ENCODE measurements at places on chromosomes 5 and 9. TPM values are rescaled to one million over a fixed set of nuclear protein-coding genes. Genes with fewer than 3 reads are reported as not detected.

DNA sequence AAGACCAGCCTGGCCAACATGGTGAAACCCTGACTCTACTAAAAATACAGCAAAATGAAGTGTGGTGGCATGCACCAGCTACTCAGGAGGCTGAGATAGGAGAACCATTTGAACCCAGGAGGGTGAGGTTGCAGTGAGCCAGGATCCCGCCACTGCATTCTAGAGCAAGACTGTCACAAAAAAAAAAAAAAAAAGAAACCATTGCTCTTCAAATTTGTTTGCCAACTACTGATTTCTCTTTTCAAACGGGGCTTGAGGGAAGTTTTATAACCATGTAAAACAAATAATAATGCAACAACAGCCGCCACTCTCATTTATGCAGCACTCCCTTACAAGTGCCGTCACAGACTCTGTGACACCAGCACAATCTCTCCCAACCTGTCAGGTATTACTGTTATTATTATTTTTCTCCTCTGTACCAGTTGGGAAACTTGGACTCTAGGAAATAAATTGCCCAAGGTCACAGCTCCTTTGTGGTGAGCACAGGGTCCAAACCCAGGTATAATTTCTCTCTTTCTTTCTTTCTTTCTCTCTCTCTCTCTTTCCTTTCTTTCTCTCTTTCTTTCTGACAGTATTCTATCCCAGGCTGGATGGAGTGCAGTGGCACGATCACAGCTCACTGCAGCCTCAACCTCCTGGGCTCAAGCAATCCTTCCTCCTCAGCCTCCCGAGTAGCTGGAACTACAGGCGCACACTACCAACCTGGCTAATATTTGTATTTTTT lies 25.4 kb downstream of the SERINC5 start:
- no peak for DNase-seq

- no peak for DNase-seq
Measured at GRCh38 chr9:114028646-114029045, 49.5 kb downstream of the AMBP start.

DNA sequence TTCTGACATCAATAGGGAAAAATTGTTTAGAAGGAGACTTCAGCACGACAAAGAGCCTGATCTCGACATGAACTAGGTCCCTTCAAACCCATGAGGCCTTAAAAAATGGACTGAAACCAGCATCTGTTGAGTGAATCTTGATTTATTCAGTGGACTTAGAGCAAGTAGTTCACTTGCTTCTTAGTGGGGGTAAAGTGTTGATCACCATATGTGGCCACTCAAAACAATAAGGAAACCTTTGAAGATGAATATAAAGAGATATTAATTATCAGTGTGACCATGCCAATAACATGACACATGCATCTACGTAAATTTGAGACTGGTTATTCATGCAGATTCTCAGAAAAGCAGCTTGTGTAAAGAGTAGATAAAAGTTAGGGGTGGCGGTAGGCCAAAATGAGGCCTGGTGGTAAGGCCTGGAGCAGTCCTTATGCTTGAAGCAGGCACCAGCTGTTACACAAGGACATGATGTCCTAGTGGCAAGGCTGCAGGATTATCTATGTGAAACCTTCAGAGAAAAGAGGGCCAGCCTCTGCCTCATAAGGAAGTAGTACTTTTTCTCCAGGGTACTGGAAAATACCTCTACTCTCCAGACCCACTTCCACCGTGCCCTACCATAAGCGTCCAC lies 61.3 kb downstream of the S1PR3 start:
- DNase-seq = no peak

The CDKN2B gene
- 1.4 TPM for total RNA-seq

GRCh38 chr5:78797936-78798672 lies 149.5 kb upstream of the LHFPL2 start:
- DNase-seq = no peak

DNA sequence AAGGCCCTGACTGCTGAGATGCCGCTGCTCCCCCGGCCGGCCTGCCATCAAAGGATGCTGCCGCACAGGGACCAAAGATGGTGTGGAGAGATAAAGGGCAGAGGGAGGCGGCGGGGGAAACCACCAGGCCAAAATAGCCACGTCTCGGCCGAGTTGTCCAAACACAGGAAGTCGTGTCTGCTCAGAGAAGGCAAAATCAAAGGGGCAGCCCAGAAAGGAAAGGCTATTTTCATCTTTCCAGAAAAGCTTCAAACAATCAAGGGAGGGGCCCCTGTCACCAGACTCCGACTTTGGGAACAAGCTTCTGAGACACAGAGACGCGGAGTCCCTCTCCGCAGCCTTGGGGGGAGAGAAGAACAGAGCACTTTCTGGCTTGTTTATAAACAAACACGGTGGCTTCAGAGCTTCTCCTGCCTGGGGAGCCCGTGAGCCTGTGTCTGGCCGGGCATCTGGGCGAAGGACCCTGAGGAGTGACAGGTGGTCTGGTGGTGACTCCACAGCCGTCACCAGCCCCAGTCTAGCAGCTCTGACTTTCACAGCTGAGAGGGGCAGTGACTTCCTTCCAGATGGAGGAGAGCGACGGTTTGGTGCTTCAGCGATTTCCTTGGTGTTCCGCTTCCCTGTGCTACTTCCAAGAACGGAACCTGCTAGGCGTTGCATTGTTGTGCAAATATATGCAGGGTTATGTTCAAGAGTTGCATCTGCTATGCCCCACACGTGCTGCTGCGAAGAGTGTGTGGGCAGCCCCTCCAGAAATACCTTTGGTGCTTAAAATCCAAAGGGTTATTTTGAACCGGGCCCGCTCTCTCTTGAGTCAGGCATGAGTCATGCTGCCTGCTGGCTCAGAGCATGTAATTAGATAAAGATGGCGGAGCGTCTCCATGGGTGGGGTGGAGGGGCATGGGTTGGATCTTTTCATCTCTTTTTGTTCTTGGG lies 24.0 kb downstream of the ADAMTSL2 start:
- DNase-seq = no peak

DNA sequence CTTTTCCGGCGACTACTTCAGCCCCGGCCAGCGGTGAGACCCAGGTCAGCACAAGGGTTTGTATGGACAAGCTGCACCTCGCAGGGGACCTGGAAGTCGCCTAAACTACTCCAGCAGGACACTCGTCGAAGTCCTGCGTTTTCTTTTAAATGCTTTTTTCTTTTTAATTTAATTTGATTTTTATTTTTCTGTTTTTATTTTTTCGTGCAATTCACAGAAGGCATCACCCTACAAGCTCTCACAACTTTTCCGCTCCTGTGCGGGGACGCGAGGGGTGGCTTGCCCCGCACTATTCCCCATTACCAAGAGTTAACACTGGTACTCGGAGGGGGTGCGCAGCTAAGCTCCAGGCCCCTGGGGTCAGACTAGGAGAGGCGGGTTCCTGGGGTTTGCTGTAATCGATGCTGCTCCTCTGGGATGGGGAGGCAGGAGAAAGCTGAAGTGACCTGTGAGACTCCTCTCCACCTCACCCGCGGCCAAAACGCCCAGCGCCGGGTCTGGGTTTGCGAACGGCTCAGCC lies 1.3 kb downstream of the EDIL3 start:
- DNase-seq = no peak

GRCh38 chr5:168407211-168407610 lies 79.1 kb upstream of the RARS1 start:
- no peak for DNase-seq

The GARIN3 gene
- not detected for total RNA-seq

The ZNF454 gene
- 0.17 TPM for total RNA-seq

DNA sequence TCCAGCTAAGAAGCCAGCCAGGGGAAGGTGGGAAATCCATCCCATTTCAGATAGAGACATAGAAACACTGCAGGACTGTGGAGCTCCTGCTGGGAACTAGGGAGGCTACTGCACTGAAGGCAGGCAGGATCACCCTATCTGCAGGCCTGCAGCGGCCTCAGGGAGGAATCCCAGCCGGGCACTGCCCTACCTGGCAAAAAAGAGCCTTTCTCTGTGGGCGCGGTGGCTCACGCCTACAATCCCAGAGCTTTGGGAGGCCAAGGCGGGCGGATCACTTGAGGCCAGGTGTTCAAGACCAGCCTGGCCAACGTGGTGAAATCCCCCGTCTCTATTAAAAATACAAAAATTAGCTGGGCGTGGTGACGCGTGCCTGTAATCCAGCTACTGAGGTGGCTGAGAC lies 71.4 kb upstream of the PHYKPL start:
- no peak for DNase-seq

The COL15A1 gene
- not detected for total RNA-seq

DNA sequence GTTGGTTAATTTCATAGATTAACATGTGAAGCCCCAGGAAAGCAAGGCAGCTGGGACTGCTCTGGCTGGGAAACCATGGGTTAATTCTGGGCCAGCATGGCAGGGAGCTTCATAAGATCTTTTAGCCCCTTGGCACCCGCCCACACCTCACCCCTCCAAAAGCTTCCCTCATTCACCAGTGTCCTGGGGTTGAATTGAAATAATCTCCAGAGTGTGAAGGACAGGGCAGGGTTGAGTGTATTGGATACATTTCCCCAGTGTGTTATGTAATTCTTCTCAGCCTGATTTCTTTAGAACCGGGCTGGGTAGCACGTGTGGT lies 19.4 kb downstream of the WNT8A start:
- DNase-seq = no peak

DNA sequence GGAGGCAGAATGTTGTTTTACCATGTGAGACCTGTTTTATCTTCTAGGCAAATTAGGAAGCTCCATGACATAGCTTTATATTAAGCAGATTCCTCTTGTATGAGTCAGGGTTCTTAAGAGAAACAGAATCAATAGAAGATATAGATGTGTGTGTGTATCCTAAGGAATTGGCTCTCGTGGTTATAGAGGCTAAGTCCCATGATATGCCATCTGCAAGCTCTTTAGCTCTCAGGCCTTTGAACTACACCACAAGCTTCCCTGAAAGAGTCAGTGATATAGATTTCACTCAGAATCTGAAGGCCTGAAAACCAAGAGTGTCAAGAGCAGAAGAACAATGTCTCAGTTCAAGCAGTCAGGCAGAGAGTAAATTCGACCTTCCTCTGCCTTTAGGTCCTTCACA lies 365.8 kb upstream of the ZNF608 start:
- no peak for DNase-seq

GRCh38 chr9:6488395-6488794 lies 75.4 kb downstream of the UHRF2 start:
- DNase-seq = no peak

The ARL10 gene
- total RNA-seq = 4.8 TPM

The SLC4A9 gene
- not detected for total RNA-seq

DNA sequence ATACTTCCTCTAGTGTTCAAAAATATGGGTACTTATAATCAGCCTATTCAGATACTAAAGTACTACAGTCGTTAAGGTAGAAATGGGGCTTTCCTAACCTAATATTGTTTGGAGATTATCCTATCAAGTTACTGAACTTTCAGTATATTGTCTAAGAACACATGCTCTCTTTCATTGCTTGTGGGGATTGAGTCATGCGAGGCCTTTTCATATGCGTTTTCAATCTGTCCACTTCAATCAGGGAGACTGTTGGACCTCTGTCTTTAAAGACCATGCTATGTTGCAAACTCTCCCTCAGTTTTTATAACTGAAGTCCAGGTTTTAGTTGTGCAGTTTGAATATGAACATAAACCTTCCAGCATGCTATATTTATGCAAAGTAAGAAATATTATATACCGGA lies 15.0 kb downstream of the PRR16 start:
- DNase-seq = no peak

The REEP2 gene
- total RNA-seq = not detected

GRCh38 chr9:126376311-126377175 lies 49.9 kb downstream of the MVB12B start:
- no peak for DNase-seq

The SLC6A7 gene
- not detected for total RNA-seq

DNA sequence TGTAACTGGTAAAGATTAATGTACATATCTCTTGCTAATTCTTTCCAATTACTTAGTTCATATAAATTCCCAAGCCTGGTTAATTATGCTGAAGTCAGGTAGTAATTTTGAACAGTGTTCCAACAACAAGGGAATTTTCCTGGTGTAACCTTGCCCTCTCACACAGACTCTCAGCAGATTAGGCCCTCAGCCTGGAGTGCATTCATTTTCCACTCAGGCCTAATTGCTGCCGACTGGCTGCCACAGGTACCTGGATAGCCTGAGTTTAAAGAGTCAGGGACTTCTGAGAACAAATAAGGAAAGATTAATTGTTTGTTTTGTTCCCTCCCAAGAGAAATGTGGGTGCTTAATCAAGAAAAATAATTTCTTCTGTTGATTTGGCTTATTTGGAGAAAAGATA lies 71.4 kb downstream of the PPIC start:
- DNase-seq = no peak

GRCh38 chr5:41559184-41559583 lies 48.8 kb upstream of the PLCXD3 start:
- DNase-seq = no peak

The MRRF gene
- 23.0 TPM for total RNA-seq

- no peak for DNase-seq
Measured at GRCh38 chr5:167105941-167106340, 1185.5 kb upstream of the WWC1 start.

The TTC23L gene
- total RNA-seq = not detected

The CARD9 gene
- 0.35 TPM for total RNA-seq

GRCh38 chr5:109920736-109921135 lies 231.0 kb downstream of the MAN2A1 start:
- no peak for DNase-seq

GRCh38 chr9:94054716-94055115 lies 29.5 kb upstream of the PTPDC1 start:
- no peak for DNase-seq

DNA sequence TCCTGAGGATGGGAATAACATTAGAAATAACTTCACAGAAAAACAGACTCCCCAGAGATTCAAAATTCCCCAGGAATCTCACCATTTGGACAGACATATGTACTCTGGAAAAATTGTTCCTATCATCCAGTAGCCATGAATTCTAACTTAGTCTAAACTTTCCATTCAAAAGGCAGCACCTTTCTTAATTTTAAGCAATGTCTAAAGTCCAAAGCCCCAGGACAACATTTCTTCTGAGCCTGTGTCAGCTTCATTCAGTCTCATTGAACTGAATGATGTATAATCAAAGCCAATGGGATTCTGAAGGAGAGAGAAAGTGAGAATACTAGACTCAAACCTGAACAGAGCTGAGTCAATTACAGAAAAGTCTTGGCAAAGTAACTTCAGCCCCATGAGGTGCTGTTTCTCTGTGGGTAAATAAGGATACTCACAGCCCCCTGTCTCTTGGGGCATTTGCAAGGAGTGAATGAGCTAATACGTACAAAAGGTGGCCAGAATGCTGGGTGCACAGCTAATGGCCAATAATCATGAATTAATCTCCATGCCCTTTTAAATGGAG lies 140.6 kb downstream of the SEMA5A start:
- DNase-seq = no peak

The SLC34A3 gene
- not detected for total RNA-seq

- DNase-seq = no peak
Measured at GRCh38 chr9:72471096-72471495, 50.3 kb upstream of the TMC1 start.

- no peak for DNase-seq
Measured at GRCh38 chr5:71877511-71877910, 158.4 kb downstream of the CARTPT start.

DNA sequence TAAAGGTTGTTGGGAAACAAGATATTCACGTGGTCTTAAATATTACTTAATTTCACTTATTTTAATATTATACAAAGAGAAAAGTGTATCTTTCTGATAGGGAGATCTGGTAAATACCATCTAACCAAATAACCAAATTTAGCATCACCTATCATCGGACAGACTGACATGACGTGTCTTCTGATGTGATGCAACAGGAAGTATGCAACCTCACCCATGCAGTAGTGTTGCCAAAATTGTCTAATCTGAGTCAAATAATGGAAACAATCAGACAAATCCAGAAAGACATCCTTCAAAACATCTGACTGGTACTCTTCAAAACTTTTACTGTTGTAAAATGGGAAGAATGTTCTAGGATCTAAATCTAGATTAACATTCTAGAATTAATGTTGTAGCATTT lies 148.0 kb downstream of the FGF1 start:
- DNase-seq = no peak
